ENCODE measurements at places on chromosomes 6 and 20.

DNA sequence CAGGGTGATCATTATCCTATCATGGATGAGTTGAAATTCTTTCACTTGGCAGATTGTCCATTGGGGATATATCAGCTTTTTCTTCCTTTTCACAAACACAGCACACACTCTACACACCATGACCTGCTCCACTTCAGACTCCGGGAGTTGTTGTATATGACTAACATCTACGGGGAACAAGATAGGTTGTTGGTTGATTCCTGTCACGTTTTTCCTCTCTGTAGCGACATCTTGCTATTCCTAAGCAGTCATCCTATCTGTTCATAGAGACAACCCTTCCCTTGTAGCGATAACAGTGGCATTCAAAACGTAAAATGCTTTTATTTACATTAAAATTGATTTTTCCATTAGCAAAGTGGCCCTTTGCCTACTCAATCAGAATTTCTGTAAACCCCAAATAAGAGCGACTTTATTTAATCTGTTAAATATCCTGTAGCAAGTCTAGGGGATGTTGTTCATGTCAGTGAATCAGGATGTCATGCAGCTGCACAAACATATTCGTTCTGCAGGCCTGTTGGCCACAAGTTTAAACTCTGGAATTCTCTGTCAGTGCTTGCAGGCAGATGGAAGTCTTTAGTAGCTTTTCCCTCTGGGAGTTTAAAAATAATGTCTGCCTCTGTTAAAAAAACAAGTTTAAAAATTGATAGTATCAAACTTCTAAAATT lies 23.1 kb downstream of the PHACTR2 start:
- no peak for DNase-seq

GRCh38 chr20:46188866-46189541 lies 70.9 kb downstream of the CD40 start:
- no peak for DNase-seq

DNA sequence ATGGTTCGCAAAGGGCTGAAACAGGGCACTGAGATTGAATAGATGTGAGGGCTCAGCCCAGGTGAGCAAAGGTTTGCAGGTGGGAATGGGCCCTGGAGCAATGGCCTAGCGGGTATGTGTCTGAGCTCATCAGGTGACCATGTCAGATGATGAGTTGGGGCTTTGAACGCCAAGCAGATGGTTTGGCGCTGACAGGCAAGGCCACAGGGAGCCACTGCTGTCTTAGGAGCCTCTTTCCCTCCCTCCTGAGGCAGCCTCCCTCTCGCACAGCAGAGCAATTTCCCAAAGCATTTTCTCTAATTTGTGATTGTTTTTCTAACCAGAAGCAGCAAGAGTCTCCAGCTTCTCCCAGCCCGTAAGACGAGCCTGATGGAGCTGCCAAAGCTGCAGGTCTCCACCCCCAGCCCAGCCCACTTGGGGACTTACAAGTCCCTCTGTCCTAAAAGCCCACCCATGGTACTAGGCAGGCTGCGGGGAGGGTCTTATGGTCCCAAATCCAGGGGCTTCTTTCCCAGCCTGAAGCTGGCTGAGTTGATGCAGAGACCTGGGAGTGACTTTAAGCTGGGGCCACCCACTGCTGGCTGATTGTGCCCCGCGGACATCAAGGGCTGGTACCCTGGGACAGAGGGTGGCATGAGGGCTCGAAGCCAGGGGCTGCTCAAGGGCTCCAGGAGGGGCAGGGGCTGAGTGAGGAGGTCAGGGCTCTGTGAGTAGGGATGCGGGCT lies 11.6 kb downstream of the CDH22 start:
- DNase-seq = no peak

DNA sequence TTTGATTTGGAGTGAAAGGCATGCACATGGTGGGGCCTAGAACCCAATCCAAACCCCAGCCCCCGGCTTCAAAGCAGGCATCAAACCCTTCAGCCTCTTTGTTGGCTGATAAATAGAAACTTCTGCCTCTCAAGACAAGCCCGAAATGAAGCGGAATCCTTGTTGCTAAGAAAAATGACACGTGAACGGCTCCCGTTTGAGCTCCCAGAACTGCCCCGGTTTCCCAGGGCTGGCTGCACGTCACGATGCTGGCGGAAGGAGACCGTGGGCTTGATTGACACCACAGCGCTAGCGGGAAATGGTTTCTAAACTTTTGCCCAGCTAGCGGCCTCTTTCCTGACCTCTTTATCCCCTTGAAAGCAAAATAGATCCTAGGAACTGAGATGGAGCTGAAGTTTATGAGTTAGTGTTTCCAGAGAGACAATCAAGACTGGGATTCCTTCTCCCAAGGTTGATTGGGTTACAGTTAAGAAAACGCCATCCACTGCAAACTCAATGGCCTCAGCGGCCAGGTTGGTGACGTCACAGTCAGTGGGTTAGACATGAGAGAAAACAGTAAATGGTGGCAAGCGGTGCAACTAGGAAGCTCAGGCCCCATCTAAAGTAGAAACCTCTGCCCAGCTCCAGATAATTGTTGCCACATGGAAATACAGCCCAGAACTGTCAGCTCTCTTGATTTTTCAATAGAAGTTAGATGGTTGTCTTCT lies 117.0 kb downstream of the ANKRD60 start:
- no peak for DNase-seq

DNA sequence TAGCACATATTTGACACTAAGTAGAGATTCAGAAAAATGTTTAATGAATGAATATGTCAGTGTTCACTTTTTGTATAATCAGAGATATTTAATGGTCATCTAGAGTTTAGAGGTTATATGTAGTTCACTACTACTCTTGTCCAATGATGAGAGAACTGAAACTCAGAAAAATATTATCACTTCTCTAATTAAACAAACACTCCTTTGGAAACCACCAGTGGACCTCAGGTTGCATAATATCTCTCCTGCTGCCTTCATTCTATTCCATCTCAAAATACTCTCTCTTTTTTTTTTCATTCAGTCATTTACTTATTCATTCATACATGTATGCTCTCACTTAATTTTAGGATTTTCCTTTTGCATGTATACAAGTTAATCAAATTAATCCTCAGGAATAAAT lies 423.1 kb upstream of the RNF217 start:
- no peak for DNase-seq

GRCh38 chr6:22145823-22146677 lies 150.8 kb downstream of the PRL start:
- DNase-seq = peak; percentile 95

- no peak for DNase-seq
Measured at GRCh38 chr20:19094959-19095541, 117.4 kb upstream of the SLC24A3 start.

- no peak for DNase-seq
Measured at GRCh38 chr6:145784683-145785082, 29.9 kb downstream of the FBXO30 start.

DNA sequence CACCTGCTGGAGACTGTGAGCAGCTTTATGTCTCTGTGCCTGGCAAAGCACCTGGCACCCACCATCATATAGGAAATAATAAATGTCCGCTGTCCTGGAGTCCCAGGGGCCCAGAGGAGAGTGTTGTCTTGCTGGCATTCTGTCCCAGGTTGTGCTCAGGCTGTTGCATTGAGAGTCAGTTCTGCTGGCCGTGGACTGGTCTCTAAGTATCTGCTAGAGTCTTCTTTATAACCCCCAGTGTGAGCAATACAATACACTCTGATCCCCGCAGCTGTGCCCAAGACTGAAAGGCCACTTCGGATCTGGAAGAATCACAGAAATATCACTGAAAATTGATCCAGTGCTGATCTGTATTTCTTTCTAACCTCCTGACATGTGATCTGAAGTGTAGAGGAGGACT lies 38.3 kb upstream of the HINT3 start:
- DNase-seq = no peak

DNA sequence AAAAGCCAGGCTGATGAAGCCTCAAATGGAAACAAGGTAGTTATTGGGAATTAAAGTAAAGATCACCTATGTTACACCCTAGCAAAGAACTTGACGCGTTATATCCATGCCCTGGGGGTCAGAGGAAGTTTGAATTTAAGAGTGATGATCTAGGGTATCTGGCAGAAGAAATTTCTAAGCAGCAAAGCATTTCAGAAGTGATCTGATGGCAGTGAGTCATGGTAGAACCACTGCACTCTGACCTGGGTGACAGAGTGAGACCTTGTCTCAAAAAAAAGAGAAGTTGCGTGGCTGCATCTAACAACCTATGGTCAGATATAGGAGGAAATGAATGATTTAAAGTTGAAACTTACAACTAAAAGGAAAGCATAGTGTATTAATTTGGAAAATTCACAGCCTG lies 45.2 kb downstream of the SCP2D1 start:
- DNase-seq = no peak

DNA sequence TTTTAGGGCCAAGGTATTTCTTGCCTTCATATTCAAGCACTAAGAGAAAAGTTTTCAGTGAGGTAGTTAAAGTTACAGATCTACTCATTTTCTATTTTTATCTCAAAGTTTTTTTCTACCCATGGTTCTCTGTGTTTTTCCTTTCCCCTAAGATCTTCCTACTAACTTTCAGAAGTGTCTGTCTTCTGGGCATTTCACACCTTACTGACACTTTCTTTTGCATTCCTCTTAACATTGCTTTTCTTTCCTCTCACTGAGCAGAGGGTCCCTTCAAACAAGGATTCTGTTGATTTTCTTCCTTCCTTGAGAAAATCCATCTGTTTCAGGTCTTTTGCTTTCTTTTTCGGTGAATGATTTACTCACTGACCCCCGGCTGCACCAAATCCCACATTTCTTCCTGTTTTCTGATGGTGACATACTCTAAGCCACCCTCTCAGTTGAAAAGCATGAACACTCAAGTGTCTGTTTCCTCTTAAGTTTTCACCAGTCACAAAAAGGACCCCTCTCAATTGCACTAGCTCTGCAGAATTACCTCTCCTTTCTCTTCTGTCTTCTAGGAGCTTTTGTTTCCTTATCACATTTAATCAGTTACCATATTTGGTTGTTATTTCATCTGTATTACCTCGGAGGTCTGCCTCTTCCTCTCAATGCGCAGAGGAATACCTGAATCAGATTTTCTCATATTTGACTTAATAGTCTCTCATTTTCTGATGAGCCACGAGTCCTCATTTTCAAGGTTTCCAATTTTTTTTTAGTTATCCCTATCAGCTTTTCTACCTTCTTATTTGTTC lies 73.5 kb upstream of the RNF217 start:
- DNase-seq = no peak

- DNase-seq = no peak
Measured at GRCh38 chr20:58982406-58983114, 1.5 kb downstream of the NELFCD start.

DNA sequence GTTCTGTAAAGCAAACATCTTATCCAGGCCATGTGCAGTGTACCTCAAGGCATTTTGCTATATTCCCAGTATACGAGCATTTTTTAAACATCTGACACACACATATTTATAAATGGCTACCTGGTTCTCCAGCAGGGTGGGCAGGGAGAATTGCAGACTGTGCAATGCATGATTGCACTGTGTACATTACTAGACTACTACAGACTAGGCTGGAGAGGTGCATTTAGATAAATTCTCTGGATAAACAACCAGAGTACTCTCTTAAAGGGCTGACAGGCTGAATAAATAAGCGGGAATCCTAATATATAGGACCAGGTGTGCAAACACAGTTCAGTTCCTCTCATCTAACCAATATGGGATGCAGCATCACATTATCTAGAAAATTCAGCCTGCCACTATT lies 428.3 kb upstream of the ARID1B start:
- no peak for DNase-seq

DNA sequence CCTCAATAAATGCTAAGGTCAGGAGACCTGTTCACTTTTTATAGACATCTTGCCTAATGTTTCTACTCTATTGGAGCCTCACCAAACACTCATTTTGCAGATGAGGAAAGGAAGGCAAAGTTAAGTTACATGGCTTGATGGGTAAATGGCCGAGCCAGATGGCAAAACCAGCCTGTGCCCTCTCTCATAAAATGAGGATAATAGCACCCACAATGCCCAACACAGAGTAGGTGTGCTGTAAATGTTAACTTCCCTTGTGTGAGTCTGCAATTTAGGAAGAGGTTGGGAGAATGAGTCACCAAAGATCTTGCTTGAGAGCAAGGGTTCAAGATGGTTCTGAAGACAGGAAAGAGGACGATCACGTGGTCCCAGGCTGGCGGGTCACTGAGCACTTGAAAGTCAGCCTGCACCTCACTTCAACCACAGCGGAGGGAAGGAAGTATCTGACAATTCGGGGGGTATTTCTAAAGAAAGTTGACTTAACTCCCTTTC lies 3.3 kb downstream of the KCNK5 start:
- no peak for DNase-seq

DNA sequence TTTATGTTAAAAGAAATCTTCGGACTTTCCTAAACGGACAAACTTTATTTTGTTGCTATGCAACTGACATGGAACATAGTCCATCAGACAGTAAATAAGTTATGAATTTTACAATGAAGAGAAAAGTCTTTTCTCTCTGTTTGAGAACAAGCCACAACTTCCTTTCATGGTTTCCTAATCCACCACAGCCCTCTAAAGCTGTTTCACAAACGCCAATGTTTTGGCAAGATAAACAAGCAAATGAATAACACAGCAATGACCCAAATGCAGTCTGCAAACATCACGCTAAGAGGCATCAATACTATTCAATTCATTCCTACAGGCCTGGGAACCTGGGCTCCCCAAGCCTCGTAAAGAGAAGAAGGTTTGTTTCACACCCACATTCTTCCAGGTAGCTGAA lies 60.4 kb downstream of the HAO1 start:
- DNase-seq = no peak

- peak; percentile 77 for DNase-seq
Measured at GRCh38 chr20:46111028-46111835, 6.9 kb upstream of the CD40 start.
